Naive B cell (primary cell): ENCODE measurements at places on chromosomes 3 and 15. TPM values are rescaled to one million over a fixed set of nuclear protein-coding genes. Genes with fewer than 3 reads are reported as not detected.

- peaks cover 7% of the 10 kb centered on the region for H3K4me1 ChIP-seq
- no peak overlapping the region for H3K27ac ChIP-seq
- H3K36me3 ChIP-seq = no peaks in the 10 kb centered on the region
- H3K27me3 ChIP-seq = peaks cover 41% of the 10 kb centered on the region
Observed at GRCh38 chr15:82798531-82799166, 7.2 kb downstream of the FSD2 start.

DNA sequence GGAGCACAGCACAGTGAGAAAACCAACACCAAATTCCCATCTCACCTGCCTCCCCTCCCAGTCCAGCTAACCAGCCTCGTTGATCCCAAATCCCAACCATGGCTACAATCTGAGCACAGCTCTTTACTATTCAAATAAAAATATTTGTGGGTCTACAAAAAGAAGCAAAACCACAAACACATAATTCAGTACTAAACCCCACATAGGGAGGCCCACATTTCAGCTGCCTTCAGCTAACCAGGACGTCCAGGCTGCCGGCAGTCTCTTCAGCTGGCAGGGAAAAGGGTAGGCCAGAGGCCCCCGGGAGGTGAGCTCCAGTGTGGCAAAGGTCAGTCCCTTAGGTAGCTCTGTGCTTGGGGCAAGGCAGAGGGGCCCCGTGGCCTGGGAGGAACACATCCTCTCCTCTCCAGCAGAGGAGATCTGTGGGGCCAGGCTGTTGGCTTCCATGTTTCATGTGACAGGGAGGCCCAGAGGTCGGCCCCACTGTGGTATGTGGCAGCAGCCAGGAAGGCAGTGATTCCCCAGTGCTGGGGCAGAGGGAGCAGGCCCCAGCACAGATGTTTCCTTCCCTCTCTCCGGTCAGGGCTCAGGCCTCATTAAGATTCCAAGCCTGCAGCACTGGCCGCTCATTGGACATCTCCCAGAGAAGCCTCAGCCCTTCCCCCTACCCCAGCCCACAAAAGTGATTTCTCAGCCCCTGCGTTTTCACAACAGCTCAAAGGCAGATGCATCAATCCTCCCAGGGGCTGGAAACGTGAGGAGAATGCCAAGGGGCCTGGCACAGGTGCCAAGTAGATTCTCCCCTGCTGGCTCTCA, 381.4 kb downstream of the NTRK3 start:
- no peaks in the 10 kb centered on the region for H3K36me3 ChIP-seq
- no peak for DNase-seq
- no peak overlapping the region for H3K27ac ChIP-seq
- H3K27me3 ChIP-seq = peaks cover 3% of the 10 kb centered on the region
- H3K4me3 ChIP-seq = no peak overlapping the region

- DNase-seq = no peak
- H3K36me3 ChIP-seq = no peaks in the 10 kb centered on the region
- H3K4me1 ChIP-seq = peaks cover 5% of the 10 kb centered on the region
- H3K27me3 ChIP-seq = no peaks in the 10 kb centered on the region
Observed at GRCh38 chr3:105345156-105345555, 21.6 kb upstream of the ALCAM start.

DNA sequence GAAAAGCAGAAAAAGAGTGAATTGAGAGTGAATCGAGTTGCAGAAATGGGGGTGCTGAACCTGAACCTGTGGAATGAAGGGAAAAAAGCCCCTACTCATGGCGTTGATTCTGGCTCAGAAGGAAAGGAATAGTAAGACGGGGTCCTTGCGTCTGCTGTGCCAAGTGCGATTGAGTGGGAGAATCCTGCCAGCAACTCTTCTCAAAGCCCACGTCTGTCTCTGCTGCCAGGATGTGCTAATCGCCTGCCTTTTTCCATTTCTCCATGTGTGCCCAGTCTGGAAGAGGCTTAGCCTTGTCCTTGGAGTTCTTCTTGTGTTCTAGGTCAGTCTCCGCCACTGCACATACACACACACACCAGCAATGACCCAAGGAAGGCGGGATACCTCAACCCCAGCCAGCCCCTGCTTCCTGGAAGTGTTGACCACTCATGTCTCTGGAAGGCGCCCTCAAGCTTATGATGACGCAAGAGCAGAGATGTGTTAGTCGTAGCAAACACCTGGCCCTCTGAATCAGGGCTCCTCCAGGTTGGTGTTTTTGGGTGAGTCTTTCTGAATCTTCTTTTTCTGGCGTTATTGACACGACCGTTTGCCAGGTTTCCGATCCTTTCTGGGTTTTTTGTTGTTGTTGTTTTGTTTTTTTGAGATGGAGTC, 262.4 kb upstream of the PROK2 start:
- H3K4me3 ChIP-seq = no peak overlapping the region
- H3K27ac ChIP-seq = no peak overlapping the region
- H3K36me3 ChIP-seq = no peaks in the 10 kb centered on the region
- no peaks in the 10 kb centered on the region for H3K4me1 ChIP-seq
- peaks cover 19% of the 10 kb centered on the region for H3K27me3 ChIP-seq
- no peak for DNase-seq

DNA sequence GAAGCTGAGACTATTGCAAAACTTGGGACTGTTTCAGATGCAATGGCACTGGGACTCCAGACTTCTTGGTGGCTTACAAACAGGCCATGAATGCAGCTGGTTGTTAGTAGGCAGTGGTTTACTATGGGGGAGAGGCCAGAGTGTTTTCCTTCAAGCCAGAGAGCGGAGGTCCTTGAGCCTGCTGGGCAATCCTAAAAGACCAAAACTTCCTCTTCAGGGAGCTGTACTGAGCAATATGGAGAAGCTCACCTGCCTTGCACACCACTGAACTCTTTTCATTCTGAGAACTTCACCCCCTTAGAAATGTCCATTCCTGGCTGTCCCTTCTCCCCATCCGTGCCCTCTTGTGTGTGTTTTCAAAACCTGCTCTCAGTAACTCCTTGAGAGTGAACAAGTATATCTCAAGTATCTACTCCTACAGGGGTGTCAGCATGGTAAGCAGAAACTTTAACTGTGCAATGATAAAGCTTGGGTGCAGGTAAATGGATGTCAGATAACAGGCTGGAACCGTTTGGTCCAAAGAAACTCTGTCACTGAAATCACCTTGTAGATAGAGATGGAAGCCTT, 213.9 kb downstream of the CLSTN2 start:
- no peaks in the 10 kb centered on the region for H3K4me1 ChIP-seq
- H3K27me3 ChIP-seq = no peaks in the 10 kb centered on the region
- H3K27ac ChIP-seq = no peak overlapping the region
- DNase-seq = no peak
- H3K4me3 ChIP-seq = no peak overlapping the region
- H3K36me3 ChIP-seq = no peaks in the 10 kb centered on the region

DNA sequence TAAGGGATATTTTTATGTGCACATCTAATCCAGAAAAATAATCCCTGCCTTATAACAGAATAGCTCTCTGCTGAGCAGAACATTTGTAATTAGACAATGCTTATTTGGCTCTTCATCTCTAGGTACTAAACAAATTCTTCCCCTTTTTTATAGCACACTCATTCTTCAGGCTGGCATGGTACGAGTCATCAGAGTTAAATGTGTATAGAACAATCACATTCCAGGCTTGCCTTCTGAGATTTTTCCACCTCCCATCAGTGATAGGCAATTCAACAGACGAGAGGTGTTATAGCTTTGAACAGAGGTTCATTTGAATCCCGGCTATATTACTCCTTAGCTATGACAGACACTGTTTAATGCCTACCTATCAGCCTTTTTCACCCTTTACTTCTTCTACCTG, 21.4 kb upstream of the SPPL2A start:
- DNase-seq = no peak
- H3K4me3 ChIP-seq = no peak overlapping the region
- H3K4me1 ChIP-seq = no peaks in the 10 kb centered on the region
- no peaks in the 10 kb centered on the region for H3K36me3 ChIP-seq

DNA sequence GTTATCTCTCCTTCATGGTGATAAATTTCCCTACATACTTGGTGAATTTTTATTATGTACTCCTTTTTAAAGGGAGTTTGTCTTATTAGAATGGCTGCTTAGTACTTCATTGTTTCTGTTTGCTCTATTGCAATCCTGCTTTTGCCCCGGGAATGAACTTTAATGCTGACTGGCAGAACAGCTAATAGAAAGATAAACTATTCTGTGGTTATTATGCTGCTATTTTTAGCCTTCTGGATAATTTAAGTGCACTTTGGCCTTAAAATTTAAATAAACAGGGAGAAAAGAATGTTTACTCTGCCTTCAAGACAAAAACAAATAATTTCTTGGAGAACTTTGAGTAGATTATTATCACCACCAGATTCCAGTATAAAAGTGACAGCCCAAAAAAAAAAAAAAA, 413.8 kb upstream of the CCDC54 start:
- no peaks in the 10 kb centered on the region for H3K36me3 ChIP-seq
- DNase-seq = no peak
- no peak overlapping the region for H3K27ac ChIP-seq
- H3K4me3 ChIP-seq = no peak overlapping the region

GRCh38 chr3:149363053-149363452, 14.4 kb downstream of the TM4SF1 start:
- H3K4me1 ChIP-seq = no peaks in the 10 kb centered on the region
- no peak for DNase-seq
- H3K4me3 ChIP-seq = no peak overlapping the region
- H3K36me3 ChIP-seq = no peaks in the 10 kb centered on the region
- H3K27me3 ChIP-seq = peaks cover 11% of the 10 kb centered on the region

The TRPM1 gene
- polyA plus RNA-seq = not detected

The MME gene
- 6.4 TPM for polyA plus RNA-seq

The RTP4 gene
- 8.6 TPM for polyA plus RNA-seq

The CFAP44 gene
- polyA plus RNA-seq = 0.25 TPM
